ENCODE measurements at places on chromosomes 4 and X.

DNA sequence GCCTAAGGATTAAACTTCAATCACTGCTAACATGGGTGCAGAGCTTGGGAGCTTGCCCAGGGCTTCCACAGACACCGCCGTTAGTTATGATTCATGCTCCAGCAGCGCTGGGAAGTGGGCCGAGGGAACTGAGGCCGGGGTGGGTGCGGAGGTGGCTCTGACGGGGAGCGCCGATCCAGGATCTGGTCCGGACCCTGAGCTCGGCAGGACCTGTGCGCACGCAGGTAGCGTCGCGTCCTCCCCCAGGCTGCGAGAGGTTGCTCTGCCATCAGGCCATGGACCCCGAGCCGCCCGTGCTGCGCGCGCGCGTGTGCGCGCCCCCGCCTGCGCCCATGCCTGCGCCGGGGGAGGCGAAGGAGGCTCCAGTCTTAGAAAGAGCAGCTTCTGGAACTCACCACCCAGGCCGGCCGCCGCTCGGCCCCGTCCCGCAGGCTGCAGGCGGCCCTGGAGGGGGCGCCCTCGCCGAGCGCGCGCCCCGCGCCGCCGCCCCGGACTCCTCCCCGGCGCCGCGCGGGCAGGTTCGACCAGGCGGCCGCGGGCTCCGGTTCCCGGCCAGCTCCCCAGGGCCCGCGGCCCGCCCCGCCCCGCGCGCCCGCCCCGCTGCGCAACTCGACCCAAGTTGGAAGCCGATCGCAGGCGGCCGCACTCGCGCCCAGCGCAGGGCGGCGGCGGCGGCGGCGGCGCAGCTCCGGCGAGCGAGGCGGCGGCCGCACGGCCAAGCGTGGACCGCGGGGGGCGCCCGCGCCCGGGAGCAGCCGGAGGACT, 732 bp upstream of the ADRA2C start:
- DNase-seq: no peak

GRCh38 chrX:14076639-14077038, 46.9 kb upstream of the GEMIN8 start:
- no peak for DNase-seq

DNA sequence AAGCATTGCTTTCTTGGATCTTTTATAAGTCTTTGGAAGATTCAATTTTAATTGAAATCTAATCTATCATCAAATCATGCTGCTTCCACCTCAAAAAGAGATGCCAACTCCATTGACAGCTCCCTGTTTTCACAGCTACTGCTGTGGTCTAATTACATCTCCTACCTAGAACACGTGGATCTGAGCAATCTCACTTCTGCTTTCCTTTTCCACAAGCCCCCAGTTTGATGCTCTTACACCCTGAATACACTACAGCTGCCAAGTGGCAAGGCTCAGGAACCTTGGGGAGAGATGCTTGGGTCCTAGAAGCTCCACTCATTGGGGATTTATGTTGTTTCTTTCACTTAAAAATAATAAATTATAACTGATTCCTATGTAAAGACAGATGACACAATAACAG, 172.0 kb downstream of the CFAP299 start:
- no peak for DNase-seq

DNA sequence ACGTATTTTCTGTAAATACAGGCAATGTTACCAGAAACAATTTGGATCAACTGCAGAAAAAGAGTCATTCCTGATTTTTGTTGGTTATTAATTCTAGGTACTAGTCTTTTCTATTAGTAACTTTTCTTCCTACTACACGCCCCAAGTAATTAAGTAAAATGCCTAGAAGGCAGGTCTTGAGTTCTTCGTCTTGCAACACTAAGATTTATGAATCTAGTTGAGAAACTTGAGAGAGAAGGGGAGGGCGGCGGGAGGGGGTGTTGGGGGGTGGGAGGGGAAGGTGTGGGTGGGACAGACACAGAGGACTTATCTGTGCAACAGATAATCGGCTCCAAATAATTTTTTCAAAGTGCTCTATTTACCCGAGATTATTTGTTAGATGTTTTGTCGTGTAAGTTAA, 3.0 kb downstream of the RAP2C start:
- DNase-seq: no peak

DNA sequence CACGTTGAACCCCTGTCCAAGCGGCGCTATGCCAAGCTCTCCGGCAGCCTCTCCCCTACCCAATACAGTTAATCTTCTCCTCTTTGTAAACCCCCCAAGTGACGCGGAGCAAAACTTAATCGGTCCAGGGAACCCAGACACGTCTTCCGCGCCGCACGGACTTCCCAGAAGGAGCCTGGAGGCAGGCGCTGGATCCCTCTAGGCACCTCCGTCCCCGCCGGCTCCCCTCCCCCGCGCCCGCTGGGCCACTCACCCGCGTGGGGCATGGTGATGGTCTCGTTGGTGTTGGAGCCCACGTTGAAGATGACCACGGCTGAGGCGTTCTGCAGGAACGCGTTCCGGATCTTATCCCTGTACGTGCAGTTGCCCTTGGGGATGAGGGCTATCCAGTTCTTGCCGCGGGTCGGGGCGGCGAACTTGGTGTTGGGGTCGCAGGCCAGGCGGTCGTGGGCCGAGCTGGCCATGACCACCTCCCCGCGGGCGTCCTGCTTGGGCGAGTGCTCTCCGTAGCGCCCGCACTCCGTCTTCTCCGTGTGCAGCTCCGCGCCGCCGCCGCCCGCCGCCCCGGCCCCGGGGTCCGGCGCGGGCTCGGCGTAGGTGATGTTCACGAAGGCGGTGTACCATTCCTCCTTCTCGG, 1.1 kb downstream of the RNF150 start:
- no peak for DNase-seq

DNA sequence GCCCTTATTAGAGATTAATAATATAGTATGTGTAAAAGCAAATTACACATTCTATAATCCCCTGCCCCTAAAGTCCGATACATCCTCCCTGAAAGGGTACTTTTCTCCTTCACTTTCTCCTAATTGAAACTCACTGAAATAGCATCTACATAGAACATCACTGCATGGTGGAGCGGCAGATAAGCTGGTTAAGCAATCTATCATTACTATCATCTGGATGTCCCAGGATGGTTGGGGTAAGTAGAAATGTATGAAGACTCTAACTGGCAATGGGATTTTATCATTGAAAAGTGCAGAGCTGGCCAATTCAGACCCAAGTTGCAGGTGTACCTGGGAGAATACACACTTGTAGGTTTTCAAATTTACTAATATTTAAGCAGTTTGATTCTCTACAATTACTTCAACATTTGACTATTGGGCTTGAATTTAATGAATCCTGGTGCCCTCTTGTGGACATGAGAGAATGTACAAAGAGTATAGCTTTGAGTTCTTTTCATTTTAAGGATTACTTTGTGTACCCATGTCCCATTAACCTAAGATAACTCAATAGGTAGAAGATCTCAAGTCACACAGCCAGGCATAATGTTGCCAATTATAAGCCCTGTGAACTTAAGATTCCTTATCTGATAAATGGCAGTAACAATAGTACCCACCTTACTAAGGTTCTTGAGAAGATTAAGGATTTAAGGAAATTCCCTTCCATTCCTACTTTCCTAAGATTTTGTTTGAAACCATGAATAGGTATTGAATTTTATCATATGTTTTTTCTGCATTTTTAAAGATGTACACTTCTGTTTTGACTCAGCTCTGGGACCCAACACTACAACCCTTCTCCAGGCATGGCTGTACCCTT, 69.8 kb downstream of the SHROOM3 start:
- no peak for DNase-seq

DNA sequence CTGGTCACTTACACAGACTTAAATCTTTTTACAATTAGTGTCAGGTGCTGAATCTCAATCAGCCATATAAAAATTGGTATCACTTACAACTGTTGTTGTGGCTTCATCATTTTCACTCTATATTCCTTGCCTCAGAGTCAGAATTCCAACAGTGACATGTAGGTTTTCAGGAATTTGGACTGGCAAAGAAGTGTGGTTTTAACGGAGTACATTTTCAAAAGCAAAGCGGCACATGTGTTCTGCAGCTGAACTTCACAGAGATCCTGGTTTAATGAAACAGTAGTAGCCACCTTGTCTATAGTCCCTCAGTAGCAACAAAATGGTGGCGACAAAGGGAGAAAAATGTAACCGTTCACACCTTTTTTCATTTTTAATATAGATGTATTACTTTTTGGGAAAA, 486.6 kb downstream of the FAT4 start:
- no peak for DNase-seq

GRCh38 chr4:80576796-80577195, 241.3 kb downstream of the CFAP299 start:
- no peak for DNase-seq

DNA sequence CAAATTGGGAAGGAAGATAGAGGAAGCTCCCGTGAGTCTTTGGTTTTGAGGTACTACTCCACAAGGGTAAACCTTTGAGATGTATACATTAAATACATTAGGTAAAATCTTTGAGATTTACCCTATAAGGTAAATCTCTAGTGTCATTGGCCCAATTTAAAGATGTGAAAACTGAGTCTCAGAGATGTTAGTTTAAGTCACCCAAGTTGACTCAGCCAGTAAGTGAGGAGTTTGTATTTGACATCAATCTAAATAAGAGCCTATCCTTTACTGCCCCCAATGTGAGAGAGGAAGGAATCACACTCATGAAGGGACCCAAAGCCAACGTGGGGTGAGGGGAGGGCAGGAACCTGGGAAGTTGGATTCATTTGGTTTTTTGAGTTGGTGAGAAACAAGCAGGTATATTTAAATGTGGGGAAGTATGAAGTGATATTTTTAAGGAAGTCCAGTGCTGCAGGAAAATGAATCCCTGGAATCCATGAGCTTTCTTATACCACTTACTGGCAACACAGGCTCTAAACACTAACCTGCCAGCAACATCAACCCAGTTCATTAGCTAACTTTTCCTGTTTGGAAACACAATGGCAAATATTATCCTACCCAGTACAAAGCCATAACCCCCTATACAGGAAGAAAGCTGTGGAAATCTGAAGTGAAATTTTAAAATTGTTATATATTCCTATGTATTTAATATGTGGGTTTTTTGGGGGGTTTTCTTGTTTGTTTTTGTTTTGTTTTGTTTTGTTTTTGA, 55.3 kb downstream of the PALLD start:
- DNase-seq: no peak

- no peak for DNase-seq
Observed at GRCh38 chr4:6662591-6662990, 22.1 kb downstream of the MRFAP1 start.

GRCh38 chrX:154408659-154409221, 314 bp downstream of the DNASE1L1 start:
- no peak for DNase-seq

GRCh38 chrX:69192603-69193002, 27.4 kb upstream of the PJA1 start:
- DNase-seq: no peak

GRCh38 chrX:19863212-19863856, 24.1 kb downstream of the SH3KBP1 start:
- no peak for DNase-seq

DNA sequence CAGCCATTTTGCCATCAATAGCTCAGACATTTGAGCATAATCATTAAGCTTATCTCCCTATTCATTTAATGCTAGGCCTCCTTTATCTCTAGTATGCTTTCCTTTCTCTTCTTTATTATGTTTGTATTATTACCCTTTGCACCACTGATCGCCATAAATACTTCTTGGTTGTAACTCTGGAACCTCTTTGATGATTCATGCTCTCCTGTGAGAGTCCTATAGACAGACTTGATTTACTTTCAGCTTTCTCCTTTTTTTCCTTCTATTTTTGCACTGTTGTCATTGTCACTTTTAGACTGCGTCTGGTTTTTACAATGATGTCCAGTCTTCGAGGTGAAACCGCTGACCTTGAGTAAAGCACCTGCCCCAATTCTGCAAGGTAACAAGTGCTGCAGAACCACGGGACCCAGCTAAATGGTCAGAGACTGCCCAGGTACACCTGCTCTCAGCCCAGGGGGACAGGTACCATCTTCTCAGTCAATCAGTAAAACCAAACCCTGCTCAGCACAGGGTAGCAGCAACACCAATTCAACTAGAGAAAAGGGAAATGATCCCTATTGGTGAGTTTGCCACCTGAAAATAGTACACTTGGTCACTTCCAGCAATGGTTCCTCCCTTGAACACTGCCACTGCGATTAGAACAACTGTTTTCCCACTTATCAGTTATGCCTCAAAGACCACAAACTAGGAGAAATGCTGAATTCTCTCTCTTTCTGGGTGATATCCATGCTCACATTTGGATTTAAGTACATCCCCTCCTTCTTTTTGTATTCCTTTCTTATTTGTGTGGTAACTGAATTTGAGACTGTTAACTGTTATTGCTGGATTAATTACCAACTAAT, 125.1 kb downstream of the MAML3 start:
- no peak for DNase-seq

- DNase-seq: no peak
Observed at GRCh38 chr4:163143532-163143931, 23.2 kb downstream of the NAF1 start.

DNA sequence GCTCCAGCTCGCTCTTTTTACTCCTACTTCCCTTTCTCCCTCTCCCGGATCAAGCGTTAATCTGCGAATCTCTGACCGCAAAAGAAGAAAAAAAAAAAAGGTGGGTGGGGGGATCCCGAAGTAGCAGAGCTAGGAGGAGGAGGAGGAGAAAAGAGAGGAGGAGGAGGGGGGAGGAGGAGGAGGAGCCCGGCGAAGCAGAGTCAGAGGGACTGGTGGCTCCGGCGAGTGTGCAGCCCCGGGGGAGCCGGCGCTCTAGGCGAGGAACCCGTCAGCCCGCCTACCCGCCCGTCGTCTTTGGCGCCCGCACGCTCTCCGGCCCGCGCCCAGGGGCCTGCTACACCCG, at the start of gene NHSL2:
TSS of gene NHSL2 (plus strand) at position 203 of the 343 bp plus-strand sequence.
- DNase-seq: no peak

GRCh38 chr4:3262208-3263052, 13.5 kb downstream of the MSANTD1 start:
- no peak for DNase-seq

DNA sequence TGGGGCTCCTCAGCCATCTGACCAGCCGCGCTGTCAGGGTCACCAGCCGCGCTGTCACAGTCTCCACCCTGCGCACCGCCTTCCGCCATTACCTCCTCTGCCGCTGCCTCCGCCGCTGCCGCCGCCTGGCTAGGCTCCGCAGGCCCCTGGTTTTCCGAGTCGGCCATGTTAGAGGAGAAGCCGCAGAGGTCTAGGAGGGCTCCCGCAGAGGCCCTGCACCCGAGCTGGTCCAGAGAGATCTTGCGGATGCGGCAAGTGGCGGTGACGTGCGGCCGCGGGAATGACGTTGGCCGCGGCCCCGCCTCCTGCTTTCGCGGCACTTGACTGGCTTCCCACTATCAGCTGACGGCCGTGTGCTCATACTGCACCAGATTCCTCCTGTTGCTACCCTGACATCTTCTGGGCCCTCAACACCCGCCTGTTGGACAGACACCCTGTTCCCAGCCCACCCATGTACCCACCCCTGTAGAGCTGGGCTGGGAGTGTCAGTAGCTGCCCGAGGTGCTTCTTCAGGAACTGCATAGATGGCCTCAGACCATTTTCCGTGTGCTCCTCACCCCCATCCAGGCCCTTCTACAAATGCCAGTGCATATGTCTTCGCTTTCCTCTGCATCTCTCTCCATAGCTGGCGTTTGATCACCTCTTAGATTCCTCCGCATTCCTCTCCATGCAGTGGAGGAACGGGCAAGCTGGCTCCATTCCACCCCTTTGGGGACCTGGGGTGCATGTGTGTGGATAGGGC, at the start of gene NAP1L5:
TSS of gene NAP1L5 (minus strand) at position 242 of the 742 bp plus-strand sequence. CDS start at position 167, 75 bp downstream.
- no peak for DNase-seq

All from iPS DF 19.7 (cell line).